KG1 (cell line): ENCODE measurements at places on chromosomes 7 and 10.

GRCh38 chr7:20864221-20864620, 77.5 kb upstream of the SP8 start:
- DNase-seq = no peak

DNA sequence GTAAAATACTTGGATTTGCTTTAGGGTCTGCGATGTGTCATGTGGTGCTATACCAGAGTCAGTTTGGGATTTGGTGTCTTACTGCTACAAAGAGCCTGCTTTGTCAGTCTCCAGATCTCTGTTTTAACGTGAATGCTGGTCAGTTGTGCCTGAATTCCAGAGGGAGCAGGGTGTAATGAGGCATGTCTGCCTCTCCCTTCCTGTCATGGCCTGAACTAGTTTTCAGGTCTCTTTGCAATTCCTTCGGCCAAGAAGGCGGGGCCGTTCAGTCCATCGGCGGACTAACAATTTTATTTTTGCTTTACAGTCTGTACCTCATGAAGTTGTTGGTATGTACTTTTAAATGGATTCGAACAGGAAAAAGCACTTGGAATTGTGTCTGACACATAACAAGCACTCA, 465.1 kb upstream of the ADARB2 start:
- DNase-seq = no peak

- no peak for DNase-seq
Measured at GRCh38 chr7:81361769-81362312, 408.0 kb downstream of the HGF start.

DNA sequence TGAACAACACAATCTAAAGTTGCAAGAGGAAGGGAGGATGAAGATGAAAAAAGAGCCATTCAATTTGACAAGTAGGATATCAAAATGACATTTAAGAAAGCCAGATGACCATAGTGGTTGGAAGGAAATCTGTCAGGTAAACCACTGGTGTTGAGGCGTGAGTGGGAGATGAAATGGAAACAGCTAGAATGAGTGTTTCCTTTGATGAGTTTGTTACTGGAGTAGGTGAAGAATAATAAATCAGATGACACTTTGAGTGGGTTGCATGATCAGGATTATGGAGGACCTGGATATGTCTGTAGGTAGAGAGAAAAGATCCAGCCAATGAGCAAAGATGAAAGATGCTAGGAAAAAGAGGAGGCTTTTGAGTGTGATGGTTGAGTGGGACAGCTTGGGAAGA, 33.1 kb downstream of the AKR1B1 start:
- no peak for DNase-seq

GRCh38 chr10:112201334-112201733, 17.8 kb upstream of the GPAM start:
- DNase-seq = no peak

DNA sequence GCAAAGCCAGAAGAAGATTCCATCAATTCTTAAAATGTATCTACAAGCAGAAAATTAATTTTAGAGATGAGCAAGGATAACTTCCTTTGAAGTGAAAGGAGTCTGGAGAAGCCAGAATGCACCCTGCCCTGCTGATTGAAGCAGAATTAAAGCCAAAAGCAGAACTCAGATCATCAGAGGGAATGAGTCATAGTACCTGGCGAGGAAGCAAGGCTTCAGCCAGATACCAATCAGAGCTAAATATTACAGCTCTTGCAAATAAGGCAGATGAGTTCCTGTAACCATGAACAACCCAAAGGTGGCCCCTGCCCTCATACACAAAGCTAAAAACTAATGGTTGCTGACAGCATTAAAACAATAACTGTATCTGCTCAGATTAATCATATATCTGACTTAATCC, 10.4 kb downstream of the HTR7 start:
- DNase-seq = no peak

- DNase-seq = no peak
Measured at GRCh38 chr10:69738071-69738470, 63.6 kb upstream of the COL13A1 start.

GRCh38 chr7:105623906-105624305, 42.6 kb upstream of the EFCAB10 start:
- no peak for DNase-seq

- DNase-seq = no peak
Measured at GRCh38 chr7:112874909-112875308, 84.7 kb upstream of the TMEM168 start.

DNA sequence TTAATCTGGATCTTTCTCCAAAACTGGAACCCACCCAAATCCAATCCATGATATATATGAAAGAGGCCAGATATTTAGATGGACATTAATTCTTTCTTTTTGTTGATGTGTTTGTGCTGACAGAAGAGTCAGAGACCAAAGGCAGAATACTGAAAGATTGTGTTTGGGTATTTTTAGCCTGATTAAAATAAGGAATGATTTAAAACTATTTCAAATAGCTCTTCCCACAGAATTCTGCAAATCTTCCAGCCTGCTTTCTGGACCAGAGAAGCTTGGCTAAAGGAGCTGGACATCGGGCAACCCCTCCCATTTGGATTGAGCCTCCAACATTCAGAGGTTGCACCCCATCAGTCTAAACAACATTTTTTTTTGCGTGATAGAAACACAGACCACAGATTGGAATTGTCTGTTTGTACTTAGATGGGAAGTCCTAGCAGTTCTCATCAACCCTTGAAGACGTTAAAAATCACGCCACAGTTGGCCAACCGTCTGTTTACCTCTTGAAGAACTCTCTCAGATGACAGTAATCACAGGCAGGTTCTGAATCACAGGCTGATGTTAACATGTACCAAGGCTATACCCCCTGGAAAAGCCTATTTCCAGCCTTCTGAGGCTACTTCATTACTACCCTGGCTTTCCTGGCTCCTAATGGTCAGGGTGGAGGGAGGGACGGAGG, 155.2 kb upstream of the NRP1 start:
- DNase-seq = no peak

DNA sequence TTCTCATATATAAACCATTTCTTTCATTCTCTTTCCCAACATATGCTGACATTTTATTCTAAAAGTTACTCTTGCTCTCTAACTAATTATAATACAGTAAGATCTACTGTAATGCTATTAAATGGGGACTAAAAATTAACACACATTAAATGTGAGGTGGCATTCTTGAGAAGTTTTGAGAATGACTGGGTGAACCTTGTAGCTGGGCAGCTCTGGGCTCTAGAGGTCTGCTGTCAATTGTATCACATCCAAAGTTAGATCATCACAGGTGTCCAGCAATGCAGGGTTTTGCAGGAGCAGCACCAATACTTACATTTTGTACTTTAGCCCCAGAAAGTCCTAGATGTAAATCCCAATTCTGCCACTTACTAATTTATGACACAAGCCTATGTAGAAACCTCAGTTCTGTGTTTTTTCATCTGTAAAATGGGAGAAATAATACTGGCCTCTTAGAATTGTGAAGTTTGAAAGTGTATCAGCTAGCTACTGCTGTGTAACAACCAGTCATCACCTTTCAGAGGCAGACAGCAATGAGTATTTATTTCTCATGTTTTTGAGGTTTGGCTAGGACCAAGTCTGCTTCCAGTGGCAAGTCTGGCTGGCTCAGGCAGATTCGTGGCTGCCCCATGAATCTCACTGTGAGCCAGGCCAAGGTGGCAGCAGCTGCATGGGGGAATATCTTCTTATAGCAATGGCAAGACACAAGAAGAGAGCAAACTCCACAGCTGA, 79.6 kb upstream of the EMX2 start:
- DNase-seq = no peak

DNA sequence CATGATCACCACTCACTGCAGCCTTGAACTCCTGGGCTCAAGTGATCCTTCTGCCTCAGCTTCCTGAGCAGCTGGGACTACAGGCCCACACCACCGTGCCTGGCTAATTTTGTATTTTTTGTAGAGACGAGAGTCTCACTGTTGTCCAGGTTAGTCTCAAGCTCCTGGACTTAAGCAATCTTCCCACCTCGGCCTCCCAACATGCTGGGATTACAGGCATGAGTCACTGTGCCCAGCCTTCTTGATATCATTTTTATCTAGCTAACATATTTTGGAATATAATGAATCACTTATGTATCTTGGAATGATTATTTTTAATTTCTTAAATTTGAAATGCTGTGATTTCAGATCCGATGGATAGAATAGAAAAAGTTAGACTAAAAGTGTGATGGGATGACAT, 18.4 kb downstream of the ARL4A start:
- no peak for DNase-seq

GRCh38 chr10:92801978-92802872, 46.1 kb upstream of the EXOC6 start:
- DNase-seq = no peak

DNA sequence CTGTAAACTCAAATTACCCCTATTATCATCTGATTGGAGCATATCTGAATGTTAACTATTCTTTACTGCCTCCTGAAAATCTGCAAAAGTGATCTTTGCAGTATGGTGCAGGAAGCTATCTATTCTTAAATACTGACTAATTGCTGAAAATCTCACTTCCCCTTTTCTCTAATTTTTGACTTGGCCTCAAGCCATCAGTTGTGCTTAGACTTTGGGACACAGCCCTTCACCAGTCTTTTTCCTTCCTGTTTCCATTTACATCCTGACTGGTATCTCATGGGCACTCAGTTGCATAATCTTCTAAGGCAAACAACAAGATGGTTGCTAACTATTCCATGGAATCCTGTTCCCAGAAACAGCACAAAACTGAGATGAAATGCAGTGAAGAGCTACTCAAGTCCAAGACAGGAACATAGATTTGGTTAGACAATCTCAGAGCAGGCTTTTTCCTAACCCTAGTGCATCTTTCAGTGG, 228.5 kb downstream of the SORCS1 start:
- peak; percentile 6 for DNase-seq

DNA sequence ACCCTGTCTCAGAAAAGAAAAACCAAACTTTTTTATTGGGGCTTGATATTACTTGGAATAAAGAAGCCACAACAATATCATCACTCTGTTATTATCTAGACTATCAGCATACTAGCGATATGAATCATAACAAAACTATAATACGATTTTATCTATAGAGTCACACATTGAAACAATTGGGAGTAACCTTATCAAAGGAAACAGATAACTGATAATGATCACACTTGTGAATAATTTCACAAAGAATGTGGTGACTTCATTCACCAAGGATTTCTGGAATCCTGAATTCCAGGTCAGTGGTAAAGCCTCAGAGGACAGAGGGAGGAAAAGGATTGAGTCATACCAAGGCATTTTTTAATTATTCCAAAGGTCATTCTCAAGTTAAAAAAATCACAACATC, 32.1 kb upstream of the NMT2 start:
- no peak for DNase-seq

GRCh38 chr10:120184547-120185337, 272.3 kb upstream of the PLPP4 start:
- no peak for DNase-seq
